Suprapubic skin (tissue), 4 donors: ENCODE measurements at places on chromosomes 2 and 18. TPM values are rescaled to one million over a fixed set of nuclear protein-coding genes. Genes with fewer than 3 reads are reported as not detected.

DNA sequence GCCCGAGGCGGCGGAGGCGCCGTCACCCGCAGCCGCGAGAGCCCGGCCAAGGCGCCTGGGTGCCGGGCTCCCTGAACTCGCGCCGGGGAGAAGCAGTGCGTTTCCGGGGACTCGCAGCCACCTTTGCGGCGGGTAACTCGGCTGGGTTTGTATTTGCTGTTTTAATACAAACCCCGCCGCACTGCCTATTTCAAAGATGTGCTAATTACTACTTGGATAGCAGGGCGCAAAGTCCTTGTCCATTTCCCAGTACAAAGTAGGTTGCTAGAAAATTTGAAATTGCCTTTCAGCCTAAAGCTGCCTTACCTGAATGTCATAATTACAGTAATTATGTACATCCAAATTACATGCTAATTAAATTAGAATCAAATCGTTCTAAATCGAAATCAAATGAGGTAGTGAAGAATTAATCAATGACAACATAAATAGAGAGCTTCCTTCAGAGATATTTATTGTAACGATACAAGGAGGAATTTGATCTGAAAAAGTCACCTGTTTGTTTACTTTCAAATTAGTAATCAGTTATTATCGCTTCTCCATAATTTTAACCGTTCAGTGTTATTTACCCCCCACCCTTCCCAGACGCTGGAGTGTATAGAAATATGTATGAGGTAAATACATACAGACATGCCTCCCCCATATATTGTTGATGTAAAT, 8.1 kb downstream of the SP9 start:
- H3K27me3 ChIP-seq, result peaks cover 68% of the 10 kb centered on the region
- DNase-seq, result no peak
- H3K4me1 ChIP-seq, result peaks cover 55% of the 10 kb centered on the region
- peak overlapping the region; percentile 17 for H3K4me3 ChIP-seq
- H3K27ac ChIP-seq, result no peak overlapping the region

DNA sequence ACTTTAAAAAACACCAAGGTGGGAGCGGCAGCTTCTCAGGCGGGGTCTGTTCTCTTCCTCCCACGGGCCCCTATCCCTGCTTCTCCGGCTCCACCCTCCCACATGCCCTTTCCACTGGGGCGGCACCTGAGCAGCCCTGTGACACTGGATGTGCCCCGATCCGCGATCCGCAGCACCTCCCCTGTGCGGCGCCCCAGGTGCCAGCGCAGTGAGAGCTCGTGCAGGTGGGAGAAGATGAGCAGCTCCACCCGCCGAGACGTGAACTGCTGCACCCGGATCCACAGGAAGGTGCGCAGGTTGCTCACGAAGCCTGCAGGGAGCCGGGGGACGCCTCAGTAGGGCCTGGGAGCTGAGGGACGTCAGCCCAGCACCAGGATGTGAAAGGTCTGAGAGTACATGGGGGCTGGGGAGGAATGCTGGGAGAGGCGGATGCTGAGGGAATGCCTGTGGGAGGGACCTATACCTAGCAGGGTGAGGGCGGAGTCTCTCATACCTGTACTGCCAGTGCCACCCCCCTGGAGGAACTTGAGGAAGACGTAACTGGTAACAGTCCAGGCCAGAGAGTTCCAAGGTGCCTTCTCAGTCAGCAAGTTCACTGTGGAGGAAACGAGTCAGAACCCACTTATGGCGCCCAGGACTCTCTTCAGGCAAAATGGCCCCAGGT, 2.8 kb downstream of the ABCB6 start:
- peaks cover 35% of the 10 kb centered on the region for H3K4me1 ChIP-seq
- DNase-seq, result no peak
- H3K27ac ChIP-seq, result no peak overlapping the region
- H3K36me3 ChIP-seq, result peaks cover 57% of the 10 kb centered on the region
- H3K4me3 ChIP-seq, result no peak overlapping the region

DNA sequence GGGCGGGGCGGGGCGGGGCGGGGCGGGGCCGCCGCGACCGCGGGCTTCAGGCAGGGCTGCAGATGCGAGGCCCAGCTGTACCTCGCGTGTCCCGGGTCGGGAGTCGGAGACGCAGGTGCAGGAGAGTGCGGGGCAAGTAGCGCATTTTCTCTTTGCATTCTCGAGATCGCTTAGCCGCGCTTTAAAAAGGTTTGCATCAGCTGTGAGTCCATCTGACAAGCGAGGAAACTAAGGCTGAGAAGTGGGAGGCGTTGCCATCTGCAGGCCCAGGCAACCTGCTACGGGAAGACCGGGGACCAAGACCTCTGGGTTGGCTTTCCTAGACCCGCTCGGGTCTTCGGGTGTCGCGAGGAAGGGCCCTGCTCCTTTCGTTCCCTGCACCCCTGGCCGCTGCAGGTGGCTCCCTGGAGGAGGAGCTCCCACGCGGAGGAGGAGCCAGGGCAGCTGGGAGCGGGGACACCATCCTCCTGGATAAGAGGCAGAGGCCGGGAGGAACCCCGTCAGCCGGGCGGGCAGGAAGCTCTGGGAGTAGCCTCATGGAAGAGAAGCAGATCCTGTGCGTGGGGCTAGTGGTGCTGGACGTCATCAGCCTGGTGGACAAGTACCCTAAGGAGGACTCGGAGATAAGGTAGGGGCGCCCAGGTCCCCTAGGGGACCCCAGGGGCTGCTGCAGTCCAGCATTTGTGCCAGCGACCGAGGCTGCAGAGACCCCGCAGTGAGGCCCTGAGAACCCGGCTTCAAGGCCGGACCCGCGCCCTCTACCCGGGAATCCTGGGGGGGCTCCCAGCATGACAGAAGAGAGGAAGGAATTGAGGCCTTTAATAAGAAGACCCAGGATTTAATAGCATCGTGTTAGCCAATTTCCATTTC, at the start of gene KHK:
Gene KHK (plus strand): TSS at position 49 of the 870 bp plus-strand sequence. CDS start 488 bp downstream, at position 537.
- peak within 1 kb of the TSS; percentile 79 for H3K27ac ChIP-seq
- H3K4me3 ChIP-seq, result peak within 1 kb of the TSS; percentile 73
- H3K36me3 ChIP-seq, result no peaks in the 10 kb centered on the region
- peaks cover 38% of the 10 kb centered on the region for H3K4me1 ChIP-seq

DNA sequence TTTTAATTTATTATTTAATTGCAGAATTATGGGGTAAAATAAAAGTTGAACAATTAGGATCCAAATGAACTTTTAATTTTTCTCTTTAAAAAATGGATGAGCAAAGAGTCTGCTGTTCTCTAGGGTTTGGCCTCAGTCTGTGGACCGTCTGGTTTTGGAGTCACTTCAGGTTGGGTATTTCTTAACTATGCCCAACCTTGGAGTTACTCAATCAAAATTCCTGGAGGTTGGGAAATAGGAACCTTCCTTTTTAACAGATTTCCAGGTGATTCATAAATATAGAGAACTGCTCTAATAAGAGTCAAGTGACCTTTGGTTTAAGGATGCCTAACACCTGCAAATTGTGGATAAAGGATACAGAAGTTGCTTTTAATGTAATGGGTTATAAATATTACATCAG, 241.5 kb upstream of the GCFC2 start:
- H3K27ac ChIP-seq, result no peak overlapping the region
- H3K27me3 ChIP-seq, result no peaks in the 10 kb centered on the region
- H3K4me3 ChIP-seq, result no peak overlapping the region
- DNase-seq, result no peak

GRB14 gene
- total RNA-seq, result 8.4 TPM

DUSP11 gene
- total RNA-seq, result 45.6 TPM

PPP1R1C gene
- total RNA-seq, result 2.0 TPM

PSMA8 gene
- not detected for total RNA-seq
